ENCODE measurements at places on chromosomes 1 and 21.

GRCh38 chr1:18736958-18737357 is 106.3 kb downstream of the PAX7 start:
- no peak for DNase-seq

DNA sequence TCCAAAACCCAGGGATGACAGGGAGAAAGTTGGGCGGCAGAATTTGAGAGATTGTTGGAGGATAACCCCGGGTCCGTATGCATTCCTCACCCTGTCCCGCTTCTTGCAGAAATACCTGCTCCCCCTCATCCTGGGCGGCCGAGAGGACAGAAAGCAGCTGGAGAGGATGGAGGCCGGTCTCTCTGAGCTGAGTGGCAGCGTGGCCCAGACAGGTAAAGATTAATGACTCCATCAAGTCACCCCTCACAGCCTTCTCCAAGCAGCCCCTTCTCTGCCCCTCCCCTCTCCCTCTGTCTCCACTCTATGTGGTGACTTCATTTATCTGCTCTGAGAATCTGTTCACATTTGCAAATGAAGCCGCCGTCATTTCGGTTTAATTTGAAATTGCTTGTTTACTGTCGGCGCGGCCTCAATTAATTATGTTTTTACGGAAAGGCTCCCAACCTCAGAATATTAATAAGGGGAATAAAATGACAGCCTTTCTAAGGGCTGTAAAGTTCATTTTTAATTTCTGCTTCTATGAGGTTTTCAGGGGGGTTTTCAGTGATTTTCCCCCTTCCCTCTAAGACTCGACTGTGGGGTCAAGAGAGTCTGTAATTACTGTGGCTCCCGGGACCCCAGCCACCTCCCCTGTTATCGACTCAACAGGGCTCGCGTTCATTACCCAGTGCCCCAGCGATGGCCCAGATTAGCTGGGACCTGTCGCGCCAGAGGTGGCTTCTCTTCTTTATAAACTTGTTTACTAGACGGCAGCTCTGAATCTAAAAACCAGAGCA is 148.3 kb downstream of the PEX14 start:
- no peak for DNase-seq

DNA sequence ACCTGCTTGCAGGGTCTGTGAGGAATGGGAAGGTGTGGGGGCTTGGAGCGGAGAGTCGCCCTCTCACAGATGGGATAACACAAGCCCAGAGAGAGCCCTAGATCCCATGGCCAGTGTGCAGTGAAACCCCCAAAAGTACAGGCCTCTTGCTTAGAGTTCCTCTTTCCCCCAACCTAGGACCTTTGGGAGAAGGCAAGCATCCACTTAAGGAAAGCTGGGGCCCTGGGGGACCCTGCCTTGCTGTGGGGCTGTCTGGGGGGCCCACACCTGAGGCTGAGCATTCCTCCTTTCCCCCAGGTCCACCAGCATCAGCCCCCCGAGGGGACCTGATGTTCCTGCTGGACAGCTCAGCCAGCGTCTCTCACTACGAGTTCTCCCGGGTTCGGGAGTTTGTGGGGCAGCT is 1.1 kb downstream of the VWA1 start:
- no peak for DNase-seq

- no peak for DNase-seq
These were observed 101.7 kb downstream of the ATP5PO start for GRCh38 chr21:33813832-33814365.

- DNase-seq, result no peak
These were observed 4.2 kb downstream of the SLC2A5 start for GRCh38 chr1:9065213-9065751.

Measured in activated CD4-positive, alpha-beta T cell treated with anti-CD3 and anti-CD28 coated beads, Interleukin-10, Interleukin-2, amounts not matched to agents 100 ng/mL and 50 ng/mL, durations not matched to agents 16 hours and 8 hours (primary cell).